ENCODE measurements at places on chromosomes 4 and X. TPM values are rescaled to one million over a fixed set of nuclear protein-coding genes. Genes with fewer than 3 reads are reported as not detected.
A peak's percentile ranks its signal among the peaks of the same experiment; 100 is the strongest.

The REPS2 gene
- total RNA-seq, result 10.6 TPM

- DNase-seq, result no peak
Observed at GRCh38 chrX:13074297-13075262, 30.2 kb upstream of the FAM9C start.

- no peak for DNase-seq
Observed at GRCh38 chr4:32830160-32830559, 2110.0 kb downstream of the PCDH7 start.

DNA sequence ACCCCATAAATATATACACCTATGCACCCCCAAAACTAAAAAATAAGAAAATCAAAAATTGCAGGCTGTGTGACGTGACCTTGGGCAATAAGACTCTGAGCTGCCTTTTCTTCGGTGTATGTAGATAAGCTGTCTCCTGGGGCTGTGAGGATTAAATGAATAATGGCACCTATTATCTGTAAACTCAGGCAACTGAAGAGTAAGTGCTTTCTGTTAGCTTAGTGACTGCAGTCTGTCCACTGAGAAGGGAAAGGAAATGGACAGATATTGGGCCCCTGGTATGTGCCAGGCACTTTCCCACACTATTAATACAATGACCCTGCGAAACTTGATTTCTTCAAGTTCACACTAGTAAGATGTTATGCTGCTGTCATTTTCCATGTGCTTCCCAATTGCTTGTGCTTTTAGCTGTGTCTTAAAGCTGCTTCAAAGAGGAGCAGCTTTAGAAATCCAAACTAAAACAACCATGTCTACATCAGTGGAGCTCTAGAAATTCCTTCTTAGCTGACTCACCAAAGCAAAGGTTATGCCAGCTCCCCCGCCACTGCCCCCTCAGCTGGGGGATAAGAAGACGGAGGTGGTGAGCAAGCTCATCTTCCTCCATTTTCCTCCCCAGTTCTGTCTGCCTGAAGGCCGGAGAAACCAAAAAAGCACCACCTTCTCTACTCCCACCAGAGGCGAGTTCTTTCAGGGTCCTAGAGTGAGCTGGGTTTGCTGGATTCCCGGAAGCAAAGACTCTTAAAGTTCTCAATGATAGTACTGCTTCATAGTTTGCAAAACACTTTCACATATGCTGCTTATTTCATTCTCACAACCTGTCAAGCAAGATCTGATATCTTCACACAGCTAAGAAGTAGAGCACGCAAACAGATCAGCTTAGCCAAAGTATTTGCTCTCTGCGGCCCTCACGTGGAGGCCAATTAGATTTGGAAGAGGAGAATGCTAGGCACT, 8.8 kb upstream of the DGAT2L6 start:
- peak; percentile 3 for DNase-seq

GRCh38 chrX:148380107-148380506, 120.3 kb upstream of the AFF2 start:
- DNase-seq, result no peak

- DNase-seq, result no peak
Observed at GRCh38 chrX:8607326-8607725, 124.6 kb downstream of the ANOS1 start.
